Pancreas (tissue), 10 donors: ENCODE measurements at places on chromosomes 1 and 21.

- H3K4me3 ChIP-seq = no peak overlapping the region
- no peaks in the 10 kb centered on the region for H3K27me3 ChIP-seq
- DNase-seq = no peak
- H3K27ac ChIP-seq = no peak overlapping the region
Observed at GRCh38 chr1:52978045-52978444, 51.0 kb downstream of the SCP2 start.

- H3K4me1 ChIP-seq = no peaks in the 10 kb centered on the region
- H3K4me3 ChIP-seq = no peak overlapping the region
Observed at GRCh38 chr1:59220356-59220755, 76.5 kb upstream of the FGGY start.

- H3K27ac ChIP-seq = no peak overlapping the region
Observed at GRCh38 chr1:94737124-94737998, 82.8 kb upstream of the SLC44A3 start.

- H3K27ac ChIP-seq = no peak overlapping the region
- H3K27me3 ChIP-seq = no peaks in the 10 kb centered on the region
- H3K36me3 ChIP-seq = peaks cover 11% of the 10 kb centered on the region
- H3K4me1 ChIP-seq = no peaks in the 10 kb centered on the region
Observed at GRCh38 chr21:38824124-38824822, 18.5 kb downstream of the ETS2 start.
